ENCODE measurements at places on chromosomes 6 and 20.
A peak's percentile ranks its signal among the peaks of the same experiment; 100 is the strongest.

DNA sequence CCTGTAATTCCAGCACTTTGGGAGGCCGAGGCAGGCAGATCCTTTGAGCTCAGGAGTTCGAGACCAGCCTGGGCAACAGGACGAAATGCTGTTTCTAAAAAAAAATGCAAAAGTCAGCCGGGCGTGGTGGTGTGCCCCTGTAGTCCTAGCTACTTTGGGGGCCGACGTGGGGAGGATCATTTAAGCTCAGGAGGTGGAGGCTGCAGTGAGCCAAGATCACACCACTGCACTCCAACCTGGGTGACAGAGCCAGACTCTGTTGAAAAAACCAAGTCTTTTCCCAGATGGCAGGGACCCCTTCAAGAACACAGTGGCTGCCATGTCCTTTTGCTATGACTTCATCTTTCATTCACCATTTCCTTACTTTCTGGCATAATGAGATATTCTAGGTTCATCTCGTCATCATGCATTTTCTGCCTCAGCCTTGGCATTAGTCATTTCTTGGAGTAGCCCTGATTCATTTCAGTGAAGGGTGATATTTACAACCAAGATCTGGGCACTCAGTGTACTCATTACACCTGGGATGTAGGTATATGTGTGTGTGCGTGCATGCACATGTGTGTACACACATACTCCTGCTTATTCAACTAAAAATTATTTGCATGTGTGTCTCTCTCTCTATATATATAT, 61.4 kb upstream of the TOX2 start:
- DNase-seq, result peak; percentile 11

- peak; percentile 57 for DNase-seq
Measured at GRCh38 chr6:135506270-135506997, 8.9 kb upstream of the AHI1 start.

GRCh38 chr6:80501636-80502035, 395.2 kb downstream of the BCKDHB start:
- no peak for DNase-seq

GRCh38 chr20:3785240-3786125, 1.1 kb downstream of the CENPB start:
- DNase-seq, result no peak

GRCh38 chr6:144849920-144850319, 564.8 kb downstream of the UTRN start:
- DNase-seq, result no peak

GRCh38 chr6:134909701-134910592, 40.0 kb downstream of the ALDH8A1 start:
- DNase-seq, result peak; percentile 42

DNA sequence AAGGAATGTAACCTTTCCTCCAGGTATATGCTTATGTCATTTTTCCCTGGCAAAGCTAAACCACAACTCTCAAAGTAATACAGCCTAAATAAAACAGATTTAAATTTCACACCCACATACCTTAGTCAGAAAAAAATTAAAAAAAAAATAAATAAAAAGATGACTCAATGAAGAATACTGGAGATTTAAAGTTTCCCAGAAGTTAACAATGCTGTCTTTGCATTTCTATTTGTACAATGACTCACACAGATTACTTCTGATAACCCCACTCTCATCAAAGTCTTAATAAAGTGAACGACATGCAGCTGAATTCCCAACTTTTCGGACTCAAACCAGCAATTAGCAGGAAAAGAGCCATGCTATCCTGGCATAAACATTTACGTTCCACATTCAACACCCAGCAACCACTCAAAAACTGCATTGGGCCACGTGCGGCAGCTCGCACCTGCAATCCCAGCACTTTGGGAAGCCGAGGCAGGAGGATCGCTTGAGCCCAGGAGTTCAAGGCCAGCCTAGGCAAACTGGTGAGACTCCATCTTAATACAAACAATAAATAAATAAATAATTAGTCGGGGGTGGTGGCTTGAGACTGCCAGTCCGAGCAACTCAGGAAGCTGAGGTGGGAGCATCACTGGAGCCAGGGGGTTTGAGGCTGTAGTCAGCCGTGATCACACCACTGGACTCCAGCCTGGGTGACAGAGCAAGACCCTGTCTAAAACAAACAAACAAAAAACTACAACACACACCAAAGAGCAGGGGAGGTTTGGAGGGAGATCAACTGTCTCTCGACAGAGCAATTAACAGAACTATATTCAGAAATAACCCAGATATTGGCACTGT, 130.5 kb downstream of the WDR27 start:
- peak; percentile 84 for DNase-seq

- DNase-seq, result no peak
Measured at GRCh38 chr6:146855889-146856288, 257.1 kb downstream of the ADGB start.

- DNase-seq, result no peak
Measured at GRCh38 chr6:41877051-41877680, 18.0 kb downstream of the USP49 start.

DNA sequence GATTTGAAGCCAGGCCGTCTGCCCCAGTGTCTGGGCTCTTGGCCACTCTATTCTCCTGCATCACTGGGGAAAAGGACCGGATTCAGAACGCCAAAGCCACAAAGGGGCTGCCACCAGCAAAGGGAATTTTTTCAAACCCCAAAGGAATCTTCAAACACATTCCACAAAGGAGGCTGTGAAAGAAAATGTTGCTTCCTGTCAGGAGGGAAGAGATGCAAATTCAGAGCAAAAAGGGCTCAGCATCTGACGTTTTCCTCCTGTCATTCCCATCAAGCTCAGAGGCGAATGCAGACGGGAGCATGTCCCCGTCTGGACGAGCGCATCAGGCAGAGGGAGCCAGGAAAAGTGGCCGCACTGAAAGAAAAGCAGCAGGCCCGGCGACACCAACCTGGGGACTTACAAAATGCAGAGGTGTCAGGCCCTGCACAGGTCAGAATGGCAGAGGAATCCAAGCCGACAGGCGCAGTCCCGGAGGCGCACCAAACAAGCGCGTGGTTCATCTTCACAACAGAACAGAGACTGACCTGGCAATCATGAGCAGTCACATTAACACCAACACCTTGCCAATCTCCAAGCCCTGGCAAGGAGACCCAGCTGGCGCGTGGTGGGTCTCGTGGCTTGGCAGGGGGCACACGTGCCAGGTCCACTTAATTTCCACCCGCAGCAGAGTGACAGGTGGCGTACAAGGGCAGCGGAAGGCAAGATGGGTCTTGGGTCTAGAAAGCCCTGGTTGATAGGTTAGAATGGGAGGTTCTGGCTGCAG, 62.8 kb downstream of the GRM4 start:
- DNase-seq, result no peak

All from fibroblast of skin of right biceps (primary cell).